ENCODE measurements at places on chromosomes 5 and 9.

DNA sequence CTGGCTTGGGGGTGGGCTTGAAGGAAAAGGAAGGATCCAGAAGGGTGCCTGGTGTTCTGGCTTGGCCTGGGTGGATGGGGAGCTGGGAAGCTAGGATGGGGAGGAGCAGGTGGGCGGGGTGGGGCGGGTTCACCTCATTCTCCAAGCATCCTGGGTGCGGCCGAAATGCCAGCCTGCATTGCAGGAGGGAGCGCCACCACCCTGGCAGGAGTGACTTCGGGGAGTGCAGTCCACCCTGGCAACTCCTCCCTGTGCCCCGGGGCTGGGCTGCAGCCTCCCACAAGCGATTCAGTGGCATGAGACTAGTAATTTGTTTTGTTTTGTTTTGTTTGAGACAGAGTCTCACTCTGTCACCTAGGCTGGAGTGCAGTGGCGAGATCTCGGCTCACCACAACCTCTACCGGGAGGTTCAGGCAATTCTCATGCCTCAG lies 5.5 kb downstream of the TTC16 start:
- no peak for DNase-seq

DNA sequence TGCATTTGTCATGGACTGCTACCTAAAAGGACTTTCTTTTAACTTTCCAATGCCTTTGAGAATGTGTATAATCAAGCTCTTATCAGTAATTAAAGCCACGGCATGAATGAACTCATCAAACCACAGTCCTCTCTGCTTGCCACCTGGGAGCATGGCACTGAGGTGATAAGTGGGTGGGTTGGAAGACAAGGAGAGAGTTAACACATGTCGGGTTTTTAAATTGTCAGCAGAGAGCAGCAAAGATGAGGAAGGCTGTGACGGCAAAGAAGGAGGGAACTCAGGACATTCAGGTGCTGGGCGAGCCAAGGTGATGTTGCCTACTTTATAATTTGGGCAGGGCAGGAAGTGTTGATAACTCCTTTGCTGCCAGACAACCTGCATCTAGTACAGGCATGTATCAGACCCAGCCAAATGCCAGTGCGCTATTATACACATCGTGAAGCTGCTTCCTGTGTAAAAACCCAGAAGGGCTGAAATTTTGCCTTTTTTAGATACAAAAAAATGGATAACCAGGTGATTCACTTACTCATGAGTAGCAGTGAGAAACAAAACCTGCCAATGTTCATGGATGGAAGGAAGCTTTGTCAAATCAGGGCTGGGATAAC lies 269.1 kb downstream of the KIF4B start:
- no peak for DNase-seq

GRCh38 chr5:24681106-24681505 lies 36.3 kb upstream of the CDH10 start:
- no peak for DNase-seq

DNA sequence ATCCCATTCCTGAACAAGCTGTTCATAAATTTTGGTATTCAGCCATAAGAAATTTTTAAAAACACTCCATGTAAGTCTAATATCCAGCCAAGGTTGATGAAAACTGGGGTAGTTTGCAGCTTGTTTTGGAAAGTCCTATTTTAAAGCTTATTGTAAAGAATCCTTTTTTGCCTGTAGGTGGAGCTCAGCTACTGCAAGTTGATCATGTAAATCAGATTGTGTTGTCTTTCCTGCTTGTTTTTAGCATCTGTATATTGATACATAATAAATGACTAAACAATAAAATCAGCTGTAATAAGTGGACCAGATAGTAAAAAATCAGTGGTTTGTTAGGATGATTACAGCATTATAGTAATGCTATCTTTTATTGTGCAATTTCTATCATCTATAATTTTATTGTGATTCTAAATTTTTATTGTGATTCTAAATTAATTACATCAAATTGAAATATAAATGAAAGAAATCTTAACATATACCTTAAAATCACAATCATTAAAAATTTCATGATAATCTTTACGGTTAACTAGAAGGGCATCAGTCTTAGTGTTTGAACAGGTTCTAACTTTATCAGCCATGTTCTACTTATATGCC lies 42.4 kb downstream of the CWC27 start:
- DNase-seq = no peak

DNA sequence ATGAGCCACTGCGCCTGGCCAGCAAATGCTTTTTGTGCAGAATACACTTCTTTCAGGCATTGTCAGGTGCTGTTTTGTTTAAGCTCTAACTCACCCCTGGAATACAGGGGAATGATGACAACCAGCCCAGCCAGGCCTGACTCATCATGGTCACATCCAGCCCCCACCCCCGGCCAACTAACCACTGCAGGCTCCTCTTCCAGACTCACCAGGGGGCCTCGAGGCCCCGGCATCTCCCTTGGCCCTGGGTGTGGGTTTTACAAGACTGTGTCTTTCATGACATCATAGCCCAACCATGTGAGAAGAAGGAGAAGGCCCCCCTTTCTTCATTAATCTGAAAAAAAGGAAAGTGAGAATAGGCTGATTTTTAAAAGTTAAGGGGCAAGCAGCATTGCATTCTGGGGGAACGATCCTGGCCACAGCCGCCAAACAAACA lies 35.5 kb downstream of the OLFML2A start:
- no peak for DNase-seq

All from stimulated activated CD8-positive, alpha-beta memory T cell treated with anti-CD3 and anti-CD28 coated beads, Interleukin-2, amount 100 ng/mL, for 1 hour (primary cell).